ENCODE measurements at places on chromosomes 1 and 21. TPM values are rescaled to one million over a fixed set of nuclear protein-coding genes. Genes with fewer than 3 reads are reported as not detected.

DNA sequence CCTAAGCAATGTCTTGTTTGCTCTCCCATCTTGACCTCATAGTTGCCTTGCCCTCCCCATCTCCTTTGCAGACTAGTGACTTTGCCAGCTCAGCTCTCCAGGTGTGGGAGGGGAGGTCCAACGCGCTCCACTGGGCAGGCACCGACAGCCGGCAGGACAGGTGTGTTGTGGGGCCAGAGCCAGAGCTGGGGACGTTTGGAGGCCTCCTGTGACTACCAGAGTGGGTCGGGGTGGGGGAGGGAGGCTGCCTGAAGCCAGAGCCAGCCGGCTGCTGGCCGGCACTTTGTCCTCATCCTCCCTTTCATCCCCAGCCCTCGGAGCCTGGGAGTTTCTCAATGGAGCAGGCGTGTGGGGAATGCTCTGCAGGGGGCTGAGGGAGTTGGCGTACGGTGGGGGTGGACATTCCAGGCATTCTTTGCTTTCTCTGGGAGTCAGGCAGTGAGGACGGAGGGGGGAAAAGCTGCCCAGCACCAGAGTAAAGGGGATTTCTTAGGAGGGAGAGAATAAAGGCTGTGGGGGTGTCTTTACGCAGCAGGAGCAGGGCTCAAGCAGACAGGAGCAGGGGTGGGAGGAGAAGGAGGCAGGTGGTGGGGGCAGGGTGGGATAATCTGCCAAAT, 20.2 kb downstream of the NUAK2 start:
- DNase-seq = peak; percentile 86

GPR25 gene
- 0.26 TPM for total RNA-seq

GRCh38 chr1:65278376-65279069, 30.8 kb upstream of the DNAJC6 start:
- no peak for DNase-seq

LIPI gene
- total RNA-seq = not detected

DNA sequence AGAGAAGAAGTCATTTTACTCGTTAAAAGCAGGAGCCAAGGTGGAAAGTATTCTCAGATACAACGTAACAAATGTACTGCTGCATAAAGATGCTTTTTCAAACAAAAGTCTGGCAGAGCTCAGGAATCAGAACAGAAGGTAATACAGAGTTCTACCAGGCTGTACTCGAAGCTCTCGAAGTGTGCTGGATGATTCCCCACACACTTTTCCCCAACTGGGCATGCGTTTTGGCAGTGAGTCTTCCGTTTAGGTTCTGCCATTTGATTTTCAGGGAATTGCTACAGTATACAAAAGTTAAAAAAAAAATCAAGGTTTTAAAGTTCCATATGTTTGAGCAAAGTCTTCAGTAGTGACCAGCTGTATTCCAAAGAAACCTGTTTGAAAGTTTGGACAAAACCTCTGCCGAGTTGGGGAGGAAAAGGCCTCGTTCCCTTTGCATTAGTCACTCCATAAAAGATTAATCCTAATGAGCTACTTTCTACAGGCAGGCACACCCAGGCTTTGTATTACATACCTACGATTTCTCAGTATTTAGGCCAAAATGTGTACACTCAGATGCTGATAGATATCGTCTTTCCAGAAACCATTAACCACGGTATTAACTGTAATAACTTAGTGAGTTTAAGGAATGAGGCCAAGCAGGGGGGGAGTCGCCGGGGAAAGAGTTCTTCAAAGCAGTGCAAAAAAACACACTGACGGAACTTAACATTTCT, 477.1 kb downstream of the LMO4 start:
- DNase-seq = no peak

- no peak for DNase-seq
These were observed 616.8 kb downstream of the LTN1 start for GRCh38 chr21:28375708-28376385.

IFNLR1 gene
- 5.9 TPM for total RNA-seq

DNA sequence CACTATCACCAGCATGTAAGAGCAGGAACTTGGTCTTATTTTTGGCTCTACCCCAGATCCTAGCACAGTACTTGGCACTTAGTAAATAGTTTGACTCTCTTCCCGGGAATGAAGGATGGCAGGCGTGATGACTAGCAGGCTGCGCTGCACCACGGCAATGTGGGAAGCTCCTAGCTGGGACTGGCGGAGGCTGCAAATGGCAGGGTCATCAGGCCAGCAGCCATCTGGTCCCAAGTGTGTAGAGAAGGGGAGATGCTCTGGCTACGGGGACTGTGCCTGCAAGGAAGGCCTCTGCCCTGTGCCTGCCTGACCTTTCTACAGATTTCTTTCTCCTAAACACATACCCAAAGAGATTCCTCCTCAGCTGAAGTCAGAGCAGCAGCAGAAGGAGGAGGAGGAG, 95.0 kb downstream of the KCND3 start:
- DNase-seq = no peak

GRCh38 chr1:228768355-228769000, 33.2 kb downstream of the RHOU start:
- DNase-seq = no peak

- DNase-seq = no peak
These were observed 1.9 kb downstream of the RUSC1 start for GRCh38 chr1:155322571-155322952.

All from left lung (tissue), 14 donors.